Endodermal cell (in vitro differentiated cells): ENCODE measurements at places on chromosomes 4 and X. TPM values are rescaled to one million over a fixed set of nuclear protein-coding genes. Genes with fewer than 3 reads are reported as not detected.

DNA sequence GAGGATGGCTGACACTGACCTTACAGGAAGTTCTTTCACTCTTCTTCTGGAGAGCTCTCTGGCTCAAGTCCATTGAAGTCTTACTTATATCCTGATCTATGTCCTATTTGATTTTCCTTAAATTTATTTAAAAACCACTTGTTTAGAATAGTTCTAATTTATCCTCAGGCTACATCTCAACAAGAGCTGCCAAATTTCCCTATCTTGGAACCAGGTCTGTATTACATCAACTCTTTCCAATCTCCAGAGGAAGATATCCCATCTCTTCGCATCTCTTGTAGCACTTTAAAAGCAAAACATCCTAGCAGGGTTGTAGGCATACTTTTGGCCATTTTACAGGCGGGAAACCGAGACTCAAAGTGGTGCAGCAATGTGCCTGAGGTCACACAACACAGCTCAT lies 290.5 kb upstream of the TEX13C start:
- no peak for DNase-seq
- H3K4me3 ChIP-seq = no peak overlapping the region
- H3K4me1 ChIP-seq = no peaks in the 10 kb centered on the region
- no peaks in the 10 kb centered on the region for H3K27me3 ChIP-seq

Gene CABS1
- 4.5 and 6.3 TPM in 2 replicates for total RNA-seq

Gene ANOS1
- 7.1 to 14.3 TPM (median 7.6 TPM) in 3 replicates for total RNA-seq

DNA sequence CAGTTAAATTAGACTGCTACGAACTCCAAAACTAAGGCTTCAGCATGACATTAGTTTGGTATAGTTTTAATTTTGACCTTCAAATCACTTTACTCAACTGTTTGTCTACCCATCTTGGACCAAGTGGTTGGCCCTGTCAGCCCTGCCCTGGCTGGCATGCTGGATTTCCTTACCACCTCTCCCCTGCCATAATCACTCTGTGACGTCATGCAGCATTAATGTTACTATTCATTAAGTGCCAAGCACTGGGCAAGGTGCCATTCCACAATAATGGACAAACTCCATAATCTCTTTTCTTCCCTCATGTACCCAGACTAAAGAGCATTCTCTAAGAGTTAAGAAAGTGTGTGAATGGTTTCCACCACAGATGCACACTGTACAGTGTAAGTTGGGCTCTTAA lies 277.0 kb upstream of the INTU start:
- no peak overlapping the region for H3K4me3 ChIP-seq
- no peaks in the 10 kb centered on the region for H3K27me3 ChIP-seq
- H3K27ac ChIP-seq = no peak overlapping the region
- no peak for DNase-seq
- no peaks in the 10 kb centered on the region for H3K4me1 ChIP-seq
- H3K36me3 ChIP-seq = no peaks in the 10 kb centered on the region

DNA sequence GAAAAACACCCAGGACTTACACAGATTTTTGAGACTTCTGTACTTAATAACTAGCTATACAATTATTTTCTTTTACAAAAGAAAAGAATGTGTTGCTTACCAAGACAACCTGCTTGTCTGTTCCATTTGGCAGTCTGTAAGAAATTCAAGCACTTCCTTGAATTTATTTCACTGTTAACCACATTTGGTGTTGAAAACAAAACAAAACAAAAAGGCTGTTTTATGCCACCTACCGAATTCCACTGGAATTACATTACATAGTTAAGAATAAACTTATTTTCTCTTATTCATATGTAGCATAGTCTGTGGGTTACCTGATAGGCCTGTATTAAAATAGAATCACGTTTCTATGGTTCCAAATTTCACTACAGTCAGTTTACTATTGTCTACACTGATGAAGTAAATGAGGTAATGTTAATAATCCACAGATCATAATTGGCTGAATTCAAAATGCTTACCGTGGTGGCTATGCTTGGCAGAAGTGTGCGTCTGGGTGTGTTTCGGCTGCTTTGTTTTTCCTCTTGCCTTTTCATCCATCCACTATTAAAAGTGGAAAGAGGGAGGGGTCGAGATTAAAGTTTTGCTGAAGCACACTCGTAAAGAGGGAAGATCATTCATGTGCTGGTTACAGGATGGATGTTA lies at the start of gene TLR1:
TSS of gene TLR1 (minus strand) at position 138 of the 642 bp plus-strand sequence. CDS start 5,960 bp downstream, outside the sequence.
- H3K27ac ChIP-seq = no peak within 1 kb of the TSS
- DNase-seq = no peak
- H3K27me3 ChIP-seq = no peaks in the 10 kb centered on the region
- H3K4me3 ChIP-seq = no peak within 1 kb of the TSS
- H3K4me1 ChIP-seq = no peaks in the 10 kb centered on the region
- no peaks in the 10 kb centered on the region for H3K36me3 ChIP-seq

DNA sequence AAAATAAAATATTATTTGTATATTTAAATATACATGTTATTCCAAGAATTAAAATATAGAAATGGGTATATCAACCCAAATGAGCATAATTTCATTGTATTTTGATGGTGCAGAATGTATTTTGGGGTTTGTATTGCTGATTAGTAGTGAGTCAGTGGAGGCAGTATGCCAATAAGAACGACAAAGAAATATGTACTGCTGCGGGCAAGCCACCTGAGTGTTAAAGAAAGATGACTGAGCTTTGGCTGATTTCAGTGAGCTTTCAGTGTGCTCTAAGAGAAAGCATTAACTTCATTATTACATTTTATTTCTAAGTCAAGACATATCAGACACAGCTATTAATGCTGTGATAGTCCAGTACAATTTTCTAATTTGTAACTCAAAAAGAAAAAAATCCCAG lies 297.8 kb downstream of the ANK2 start:
- no peak for DNase-seq
- no peaks in the 10 kb centered on the region for H3K27me3 ChIP-seq
- no peaks in the 10 kb centered on the region for H3K4me1 ChIP-seq
- peaks cover 83% of the 10 kb centered on the region for H3K36me3 ChIP-seq
- H3K4me3 ChIP-seq = no peak overlapping the region

Gene TNIP3
- total RNA-seq = 0.11 and 0.18 TPM in 2 replicates

DNA sequence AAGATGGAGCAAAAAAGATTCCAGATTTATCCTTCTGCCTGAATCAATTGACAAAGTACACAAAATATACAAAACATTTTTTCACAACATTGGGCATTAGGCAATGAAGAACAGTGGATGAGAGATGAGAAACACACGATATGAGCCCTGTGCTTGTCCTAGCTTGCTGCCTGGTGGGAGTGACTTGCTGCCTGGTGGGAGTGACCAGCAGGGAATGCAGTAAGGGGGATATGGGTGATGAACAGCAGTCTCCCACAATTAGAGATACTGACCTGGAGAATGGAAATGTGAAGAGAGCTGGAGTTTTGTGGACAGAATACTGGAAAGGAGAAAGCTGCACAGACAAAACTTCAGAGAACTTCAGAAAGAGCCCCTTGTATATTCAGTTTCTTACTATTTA lies 629.4 kb upstream of the FRG1 start:
- no peak for DNase-seq
- no peaks in the 10 kb centered on the region for H3K27me3 ChIP-seq
- no peak overlapping the region for H3K4me3 ChIP-seq
- no peak overlapping the region for H3K27ac ChIP-seq

DNA sequence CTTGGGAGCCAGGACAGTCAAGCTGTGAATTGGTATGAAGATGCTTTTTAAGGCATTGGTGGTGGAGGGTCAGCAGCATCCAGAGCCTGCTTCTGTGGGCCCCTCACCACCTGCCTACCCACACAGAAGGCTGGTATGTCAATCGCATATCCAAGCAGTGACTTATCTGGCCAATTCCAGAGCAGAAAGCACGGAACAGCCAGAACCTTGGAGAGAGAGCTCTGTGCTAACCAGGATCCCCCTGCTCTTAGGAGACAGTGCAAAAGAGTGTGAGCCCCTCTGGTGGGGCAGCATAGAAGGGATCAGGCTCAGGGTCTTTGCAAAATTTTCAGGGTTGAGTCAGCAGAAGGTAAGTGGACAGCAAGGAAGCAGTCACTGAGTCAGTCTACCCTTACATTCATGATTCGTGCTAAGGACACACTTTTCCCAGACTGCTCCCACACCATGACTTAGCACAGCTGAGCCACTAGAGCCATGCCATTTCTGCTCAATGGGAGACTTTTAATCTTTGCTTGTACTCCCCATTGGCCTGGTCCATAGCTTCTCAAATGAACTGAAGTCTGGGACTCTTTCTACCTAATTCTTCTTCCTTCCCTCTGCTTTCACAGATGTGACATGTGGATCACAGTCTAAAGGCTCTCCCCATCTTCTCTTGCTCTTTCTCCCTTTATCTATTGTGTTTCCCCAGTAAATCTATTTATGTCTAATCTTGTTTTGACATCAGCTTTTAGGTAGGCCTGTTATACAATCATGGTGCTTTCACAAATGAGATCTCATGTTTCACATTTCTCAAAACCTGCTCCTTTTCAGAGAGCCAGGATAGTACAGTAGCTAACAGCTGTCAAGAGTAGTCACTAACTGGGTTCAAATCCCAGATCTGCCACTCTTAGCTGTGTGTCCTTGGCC lies 20.0 kb downstream of the MORF4L2 start:
- no peaks in the 10 kb centered on the region for H3K27me3 ChIP-seq
- no peaks in the 10 kb centered on the region for H3K36me3 ChIP-seq
- no peak overlapping the region for H3K4me3 ChIP-seq
- H3K27ac ChIP-seq = no peak overlapping the region
- H3K4me1 ChIP-seq = no peaks in the 10 kb centered on the region
- DNase-seq = no peak

DNA sequence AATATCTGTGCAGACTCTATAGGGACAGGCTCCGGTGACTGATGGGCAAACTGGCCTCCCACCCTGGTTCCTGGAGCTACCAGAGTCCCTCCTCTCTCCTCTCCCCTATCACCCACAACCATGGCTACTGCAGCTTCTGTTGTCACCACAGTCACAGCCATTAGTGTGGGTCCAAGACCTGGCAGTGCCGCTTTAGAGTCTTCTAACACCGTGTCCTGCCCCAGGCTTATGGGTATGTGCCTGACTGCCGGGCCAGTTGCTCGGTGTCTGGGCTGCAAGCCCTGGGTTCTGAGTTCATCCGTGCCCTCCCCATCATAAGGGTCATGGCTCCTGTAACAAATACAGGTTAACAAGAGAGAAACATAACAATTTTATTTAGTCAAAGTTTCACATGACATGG lies 85.4 kb downstream of the FNIP2 start:
- H3K27me3 ChIP-seq = no peaks in the 10 kb centered on the region
- no peak overlapping the region for H3K4me3 ChIP-seq
- H3K27ac ChIP-seq = no peak overlapping the region
- no peaks in the 10 kb centered on the region for H3K4me1 ChIP-seq

GRCh38 chrX:11309220-11309619 lies 16.0 kb downstream of the AMELX start:
- H3K4me1 ChIP-seq = no peaks in the 10 kb centered on the region
- no peaks in the 10 kb centered on the region for H3K36me3 ChIP-seq
- no peak overlapping the region for H3K4me3 ChIP-seq

Gene EMD
- total RNA-seq = 76.4 to 139 TPM (median 78.4 TPM) in 3 replicates

Gene EXOC1L
- not detected in 2 replicates for total RNA-seq

DNA sequence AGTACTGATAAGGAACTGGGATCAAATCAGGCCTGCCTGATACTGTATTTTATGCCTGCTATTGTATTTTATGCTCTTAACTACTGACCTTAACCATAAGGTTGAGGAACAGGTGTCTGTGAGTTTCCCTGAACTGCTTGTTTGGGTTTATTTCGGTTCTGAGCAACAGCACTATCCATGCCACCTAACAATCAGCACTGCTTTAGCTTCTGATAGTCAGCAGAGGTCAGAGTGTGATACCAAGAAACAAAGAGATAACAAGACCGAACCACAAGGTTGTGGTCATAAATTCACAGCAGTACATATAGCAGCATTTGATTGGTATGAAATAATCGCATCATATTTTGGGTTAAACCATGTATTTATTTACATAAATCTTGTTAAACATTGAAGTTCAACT lies 362.2 kb downstream of the FGF13 start:
- no peak overlapping the region for H3K4me3 ChIP-seq
- no peaks in the 10 kb centered on the region for H3K27me3 ChIP-seq
- no peak overlapping the region for H3K27ac ChIP-seq
- no peak for DNase-seq
- H3K36me3 ChIP-seq = no peaks in the 10 kb centered on the region

DNA sequence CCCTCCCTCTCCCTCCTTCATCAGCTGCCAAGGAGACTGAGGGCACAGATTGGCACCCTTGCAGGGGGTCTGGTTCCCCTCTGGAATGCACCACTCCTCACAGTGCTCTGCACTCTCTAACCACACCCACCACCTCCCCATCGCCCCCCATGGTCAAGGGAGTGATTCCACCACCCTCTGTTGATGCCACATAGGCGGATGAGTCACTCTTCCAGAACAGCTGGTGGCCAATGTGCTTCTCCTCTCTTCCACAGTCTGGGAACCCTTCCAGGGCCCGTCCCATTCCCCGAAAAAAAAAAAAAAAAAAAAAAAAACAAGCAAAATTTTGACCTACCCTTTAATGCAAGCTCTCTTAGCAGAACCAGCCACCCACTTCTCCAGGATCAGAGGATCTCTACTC lies 341.3 kb upstream of the KLF3 start:
- DNase-seq = no peak
- H3K36me3 ChIP-seq = no peaks in the 10 kb centered on the region
- no peaks in the 10 kb centered on the region for H3K27me3 ChIP-seq
- no peak overlapping the region for H3K27ac ChIP-seq

- DNase-seq = no peak
- H3K4me3 ChIP-seq = no peak overlapping the region
- H3K4me1 ChIP-seq = no peaks in the 10 kb centered on the region
Observed at GRCh38 chrX:139078761-139079280, 367.3 kb upstream of the FGF13 start.

Gene MANBA
- 24.8 and 30.4 TPM in 2 replicates for total RNA-seq

DNA sequence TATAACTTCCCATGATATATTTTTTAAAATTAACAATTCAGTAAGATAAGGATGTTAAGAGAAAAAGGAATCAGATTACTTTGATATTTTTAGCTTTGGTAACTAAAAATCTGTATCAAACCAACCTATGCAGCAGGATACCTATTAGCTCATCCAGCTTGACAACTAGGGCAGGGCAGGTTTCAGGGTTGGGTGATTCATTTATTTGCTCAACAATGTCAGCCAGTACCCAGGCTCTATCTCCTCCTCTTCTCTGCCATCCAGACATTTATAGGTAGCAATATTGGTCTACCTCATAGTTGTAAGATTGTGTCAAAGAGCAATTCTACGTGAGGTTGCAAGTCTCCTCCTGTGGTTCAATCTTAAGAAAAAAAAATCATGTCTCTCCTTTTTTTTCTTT lies 421.9 kb downstream of the ANKRD50 start:
- peaks cover 6% of the 10 kb centered on the region for H3K4me1 ChIP-seq
- H3K36me3 ChIP-seq = no peaks in the 10 kb centered on the region
- H3K4me3 ChIP-seq = no peak overlapping the region
- no peak for DNase-seq
- no peak overlapping the region for H3K27ac ChIP-seq
- no peaks in the 10 kb centered on the region for H3K27me3 ChIP-seq

- no peaks in the 10 kb centered on the region for H3K27me3 ChIP-seq
- no peak overlapping the region for H3K4me3 ChIP-seq
- no peak for DNase-seq
- no peaks in the 10 kb centered on the region for H3K36me3 ChIP-seq
- no peak overlapping the region for H3K27ac ChIP-seq
Observed at GRCh38 chrX:152900937-152901445, 3.1 kb downstream of the ZNF185 start.

Gene UGT2B11
- not detected in 3 replicates for total RNA-seq

Gene ADGRG2
- total RNA-seq = 5.9 to 12.7 TPM (median 6.5 TPM) in 3 replicates
